SHP77 treated with DMSO at 0.1 percent for 48 hours (cell line): ENCODE measurements at places on chromosomes 2 and 18.

- no peak for DNase-seq
Observed at GRCh38 chr2:188588235-188588634, 296.6 kb downstream of the GULP1 start.

GRCh38 chr2:23627236-23628009 is 242.4 kb downstream of the KLHL29 start:
- no peak for DNase-seq

- DNase-seq: no peak
Observed at GRCh38 chr2:43455731-43456642, 139.9 kb downstream of the THADA start.

GRCh38 chr2:107927034-107927534 is 59.2 kb upstream of the SLC5A7 start:
- peak; percentile 72 for DNase-seq

DNA sequence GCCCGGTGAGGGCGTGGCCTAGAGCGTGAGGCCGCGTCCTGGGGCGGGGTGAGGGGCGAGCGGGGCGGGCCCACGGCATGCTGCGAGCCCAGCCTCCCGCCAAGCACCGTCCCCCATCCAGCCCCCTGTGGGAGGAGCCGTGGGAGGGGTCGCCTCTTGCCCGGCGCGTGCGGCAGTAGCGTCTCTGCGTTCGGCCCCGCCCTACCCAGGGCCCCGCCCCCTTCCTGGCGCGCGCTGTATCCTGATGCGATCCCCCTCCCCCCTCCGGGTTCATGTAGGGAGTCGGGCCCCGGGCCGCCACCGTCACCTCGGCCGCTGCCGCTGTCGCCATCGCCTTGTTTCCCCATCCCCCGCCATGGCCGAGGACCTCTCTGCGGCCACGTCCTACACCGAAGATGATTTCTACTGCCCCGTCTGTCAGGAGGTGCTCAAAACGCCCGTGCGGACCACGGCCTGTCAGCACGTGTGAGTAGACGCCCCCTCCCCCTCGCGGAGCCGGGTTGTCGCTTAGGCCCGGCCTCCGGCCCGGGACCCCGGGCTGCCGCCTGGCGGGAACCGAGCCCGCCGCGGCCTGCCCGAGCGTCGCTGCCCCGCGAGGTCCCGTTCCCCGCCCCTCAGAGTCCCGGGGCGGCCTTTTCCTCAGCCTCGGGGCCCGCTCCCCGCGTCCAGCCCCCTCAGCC is 888 bp downstream of the RNF138 start:
- DNase-seq: peak; percentile 80

DNA sequence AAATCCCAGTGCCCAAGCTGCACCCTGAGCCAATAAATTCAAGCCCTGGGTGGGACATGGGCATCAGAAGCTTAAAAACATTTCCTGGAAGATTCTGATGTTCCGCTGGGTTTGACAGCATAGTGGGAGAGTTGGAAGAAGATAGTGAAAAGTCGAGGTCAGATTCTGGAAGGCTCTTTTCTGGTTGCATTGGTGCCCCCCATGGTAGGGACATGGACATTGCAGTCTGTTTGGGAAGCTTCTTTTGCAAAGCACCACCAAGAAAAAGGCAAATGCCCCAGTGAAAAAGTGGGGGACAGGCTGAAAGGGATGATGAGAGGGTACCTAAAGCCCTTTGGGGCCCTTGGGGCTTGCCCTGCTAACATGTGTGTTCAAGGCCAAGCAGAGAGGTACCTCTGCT is 21.0 kb downstream of the MERTK start:
- DNase-seq: no peak

DNA sequence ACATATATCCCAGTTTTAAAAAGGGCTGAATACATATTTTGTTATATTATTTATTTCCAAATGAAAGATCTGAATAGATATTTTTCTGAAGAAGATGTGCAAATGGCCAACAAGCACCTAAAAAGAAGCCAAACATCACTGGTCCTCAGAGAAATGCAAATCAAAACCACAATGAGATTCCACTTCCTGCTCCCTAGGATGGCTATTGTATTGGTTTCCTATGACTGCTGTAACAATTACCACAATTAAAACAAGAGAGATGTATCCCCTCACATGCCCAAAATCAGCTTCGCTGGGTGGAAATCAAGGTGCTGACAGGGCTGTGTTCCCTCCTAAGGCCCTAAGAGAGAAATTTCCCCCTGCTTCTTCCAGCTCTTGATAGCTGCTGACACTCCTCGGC is 23.2 kb downstream of the ABCB11 start:
- no peak for DNase-seq

DNA sequence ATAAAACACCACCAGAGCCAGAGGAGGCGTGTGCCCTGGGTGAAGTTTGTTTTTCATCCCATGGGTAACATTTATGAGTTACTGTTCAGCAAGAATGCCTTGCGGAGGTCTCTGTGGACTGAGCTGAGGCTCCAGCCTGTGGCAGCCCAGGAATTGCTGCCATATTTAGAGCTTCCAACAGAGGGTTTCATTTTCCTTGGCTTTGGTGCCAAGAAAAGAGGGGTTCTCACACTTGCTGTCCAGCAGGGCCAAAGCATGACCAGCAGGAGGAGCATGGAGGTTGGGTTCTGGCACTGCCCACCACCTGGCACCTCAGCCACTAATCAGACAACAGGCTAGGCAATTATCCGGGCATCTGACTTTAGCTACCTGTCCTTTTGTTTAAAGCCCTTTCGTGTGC is 36.7 kb downstream of the EPAS1 start:
- no peak for DNase-seq

DNA sequence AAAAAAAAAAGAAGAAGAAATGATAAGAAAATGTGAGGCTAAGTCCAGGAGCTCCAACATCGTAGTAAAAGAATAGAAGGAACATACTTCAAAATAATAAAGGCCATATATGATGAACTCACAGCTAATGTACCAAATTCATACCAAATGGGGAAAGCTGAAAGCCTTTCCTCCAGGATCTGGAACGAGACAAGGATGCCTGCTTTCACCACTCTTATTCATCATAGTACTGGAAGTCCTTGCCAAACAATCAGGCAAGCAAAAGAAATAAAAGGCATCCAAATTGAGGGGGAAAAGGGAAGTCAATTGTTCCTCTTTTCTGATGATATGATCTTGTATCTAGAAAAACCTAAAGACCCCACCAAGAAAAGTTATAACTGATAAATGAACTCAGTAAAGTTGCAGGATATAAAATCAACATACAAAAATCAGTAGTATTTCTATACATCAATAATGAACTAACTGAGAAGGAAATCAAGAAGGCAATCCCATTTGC is 170.6 kb downstream of the METTL4 start:
- DNase-seq: no peak

DNA sequence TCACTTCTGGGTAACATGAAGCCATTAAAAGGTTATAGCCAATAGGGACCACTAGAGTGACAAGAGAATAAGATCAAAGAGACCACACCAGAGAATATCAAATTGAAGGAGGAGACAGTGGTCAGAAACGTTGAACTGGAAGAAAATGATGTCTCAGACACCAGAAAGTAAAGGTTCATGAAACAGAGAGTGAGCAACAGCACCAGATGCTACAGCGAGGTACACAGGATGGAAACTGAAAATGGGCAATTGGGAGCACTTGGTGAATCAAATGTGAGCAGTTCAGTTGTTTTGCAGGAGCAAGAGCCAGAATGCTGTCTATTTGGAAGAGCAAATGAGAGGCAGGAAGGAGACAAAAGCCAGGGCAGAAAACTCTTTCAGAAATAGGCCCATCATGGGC is 162.6 kb downstream of the SS18 start:
- no peak for DNase-seq

DNA sequence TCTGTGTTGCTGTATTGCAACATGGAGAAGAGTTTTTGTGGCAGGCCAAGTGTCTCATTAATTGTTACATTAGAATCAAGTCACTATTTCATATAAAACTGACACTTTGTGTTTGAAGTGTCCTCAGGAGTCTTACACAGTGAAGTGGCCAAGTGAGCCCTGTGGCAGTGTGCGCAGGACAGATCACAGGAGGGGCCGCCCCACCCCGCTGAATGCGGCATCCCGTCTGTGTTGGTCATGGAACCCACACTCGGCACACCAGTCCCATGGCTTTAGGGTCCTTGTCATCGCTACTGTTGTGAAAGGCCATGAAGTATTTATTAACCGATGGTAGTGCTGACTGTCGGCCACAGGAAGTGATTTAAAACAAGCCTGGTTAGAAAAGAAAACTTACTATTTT is 144.7 kb upstream of the NFATC1 start:
- no peak for DNase-seq

DNA sequence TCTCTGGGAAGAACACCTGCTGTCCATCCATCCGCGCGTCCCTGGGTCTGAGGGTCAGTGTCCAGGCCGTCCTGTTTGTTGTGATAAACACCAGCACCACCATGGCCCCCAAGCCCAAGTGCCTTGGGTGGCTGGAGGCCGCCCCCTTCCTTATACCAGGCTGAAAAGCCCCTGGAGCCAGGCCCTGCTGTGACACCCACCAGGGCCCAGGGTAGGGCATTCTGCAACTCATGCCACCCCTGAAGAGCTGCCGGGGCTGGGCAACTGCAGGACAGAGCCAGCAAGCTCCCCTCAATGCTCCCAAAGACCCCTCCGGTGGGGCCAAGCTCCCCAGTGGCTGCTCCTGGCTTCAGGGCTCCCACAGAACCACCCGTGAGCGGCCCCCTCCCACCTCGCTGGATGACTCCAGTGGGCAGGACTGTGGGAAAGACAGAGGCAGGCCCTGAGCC is 31.9 kb upstream of the SNED1 start:
- no peak for DNase-seq

DNA sequence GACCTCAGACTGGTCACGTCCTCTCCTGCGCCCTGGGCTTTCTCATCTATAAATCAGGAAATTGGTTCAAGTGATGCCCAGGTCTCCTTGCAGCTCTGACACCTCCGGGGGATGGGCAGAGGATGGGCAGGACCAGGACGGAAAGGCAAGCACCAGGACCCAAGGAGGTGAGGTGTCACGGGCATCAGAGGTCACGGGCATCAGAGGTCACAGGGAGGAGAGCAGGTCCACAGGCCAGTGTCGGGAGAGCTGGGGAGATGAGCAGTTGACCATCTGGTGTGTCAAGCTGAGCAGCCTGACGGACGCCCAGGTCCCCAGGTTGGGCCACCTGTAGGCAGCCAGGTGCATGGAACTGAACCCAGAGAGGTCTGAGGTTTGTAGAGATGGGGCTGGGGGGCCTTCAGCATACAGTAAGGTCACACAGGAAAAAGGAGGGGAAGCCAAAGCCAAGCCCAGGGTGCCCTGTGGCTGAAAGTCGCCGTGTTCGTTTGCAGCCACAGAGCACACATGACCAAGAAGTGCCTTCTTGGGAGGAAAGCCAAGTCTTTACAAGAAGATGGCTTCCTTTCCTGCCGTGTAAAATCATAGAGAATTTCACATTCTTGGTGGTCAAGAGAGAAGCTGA is 240.4 kb downstream of the ATAD2B start:
- no peak for DNase-seq

DNA sequence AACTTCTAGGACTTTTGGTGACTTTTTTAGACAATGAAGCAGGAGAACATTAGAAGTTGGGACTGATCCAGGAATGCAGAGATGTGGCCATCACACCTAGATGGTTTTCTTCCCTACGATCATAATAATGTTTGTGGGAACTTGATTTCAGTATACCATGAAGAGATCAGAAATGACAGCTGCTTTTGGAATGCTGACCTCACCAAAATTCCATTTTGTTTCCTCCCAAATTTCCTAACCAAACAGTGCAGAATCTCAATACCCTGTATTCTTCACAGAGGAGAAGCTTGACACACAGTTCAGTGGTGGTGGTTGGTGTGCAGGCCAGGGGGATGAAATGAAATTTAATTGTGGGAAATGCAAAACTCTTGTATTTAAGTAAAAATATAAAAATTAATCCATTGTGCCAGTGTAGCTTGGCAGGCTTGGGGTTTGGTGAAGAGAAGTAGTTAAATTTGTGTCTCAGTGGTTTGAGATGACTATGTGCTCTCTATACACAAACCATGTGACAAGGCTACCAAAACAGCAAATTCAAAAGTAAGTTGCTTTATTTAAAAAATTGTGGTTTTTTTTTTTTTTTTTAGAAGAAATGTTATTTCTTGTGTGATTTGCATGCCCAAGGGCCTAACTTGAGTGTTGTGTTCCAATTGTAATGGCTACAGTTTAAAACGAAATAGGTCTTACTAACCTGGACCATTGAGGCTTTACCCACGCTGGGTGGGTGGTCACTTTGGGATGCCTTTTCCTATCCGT is 252.4 kb downstream of the LPIN1 start:
- no peak for DNase-seq

- DNase-seq: no peak
Observed at GRCh38 chr2:14678761-14679160, 46.2 kb downstream of the LRATD1 start.

- no peak for DNase-seq
Observed at GRCh38 chr2:8584174-8585066, 97.4 kb upstream of the ID2 start.

GRCh38 chr2:100404411-100404810 is 13.1 kb downstream of the CHST10 start:
- no peak for DNase-seq

DNA sequence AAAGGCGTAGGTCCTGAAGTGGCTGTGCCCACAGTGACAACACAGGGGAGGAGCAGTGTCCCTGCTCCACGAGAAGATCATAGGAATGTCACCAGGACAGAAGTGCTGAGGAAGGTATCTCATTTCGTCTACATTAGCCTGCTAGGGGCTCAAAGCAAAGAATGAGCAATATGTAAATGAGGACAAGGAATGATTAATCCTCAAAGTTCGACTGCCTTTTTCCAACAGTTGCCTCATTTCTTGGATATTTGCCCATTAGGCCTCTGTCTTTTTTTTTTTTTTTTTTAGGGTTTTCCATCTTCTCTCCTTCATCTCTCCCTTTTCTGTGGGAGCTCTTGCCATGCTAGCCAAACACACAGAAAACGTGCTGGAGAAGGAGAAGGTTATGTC is 105.2 kb upstream of the ARHGAP28 start:
- DNase-seq: no peak

DNA sequence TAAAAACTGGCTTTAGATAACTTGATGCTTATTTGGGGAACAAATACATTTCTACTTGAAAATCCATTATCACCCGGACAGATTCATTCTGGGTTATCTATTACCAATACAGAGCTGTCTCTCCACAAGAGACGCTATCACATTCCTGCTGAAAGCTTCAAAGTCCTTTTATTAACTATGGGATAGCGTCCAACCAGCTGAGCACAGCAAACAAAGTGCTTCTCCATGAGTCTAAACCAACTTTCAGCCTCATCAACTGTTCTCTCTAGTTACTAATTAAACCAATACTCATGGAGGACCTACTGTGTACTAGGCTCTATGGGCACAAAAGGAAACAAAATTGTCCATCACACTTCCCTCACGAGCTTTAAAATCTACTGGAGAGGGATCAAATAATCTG is 132.8 kb downstream of the L3MBTL4 start:
- DNase-seq: no peak

- no peak for DNase-seq
Observed at GRCh38 chr2:886072-887022, 64.3 kb upstream of the SNTG2 start.

GRCh38 chr2:44836916-44837315 is 104.6 kb upstream of the SIX3 start:
- no peak for DNase-seq

- no peak for DNase-seq
Observed at GRCh38 chr18:63542069-63542468, at the start of gene SERPINB12. TSS of gene SERPINB12 (plus strand) at chr18:63542369. CDS start at chr18:63556160, 13,791 bp downstream.
